Caudate nucleus (tissue), 63 donors: ENCODE measurements at places on chromosomes 7 and 10.

DNA sequence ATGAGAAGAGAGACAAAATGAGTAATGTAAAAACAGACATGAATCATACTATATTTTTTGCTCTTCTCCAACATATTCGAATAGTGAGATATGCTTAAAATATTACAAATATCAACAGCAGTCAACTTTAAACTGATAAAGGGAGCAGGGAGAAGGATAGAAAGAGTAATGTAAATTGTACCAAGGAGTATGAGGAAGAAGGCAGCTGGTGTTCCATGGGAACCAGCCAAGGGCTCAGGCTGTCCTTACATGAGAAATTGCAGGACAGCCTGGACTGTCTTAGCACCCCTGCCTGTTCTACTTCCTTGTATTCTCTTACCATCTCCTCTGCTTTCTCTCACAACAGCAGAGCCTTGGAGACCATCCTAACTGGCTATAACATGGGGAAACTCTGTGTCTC, 128.7 kb downstream of the TSPAN12 start:
- DNase-seq: no peak

GRCh38 chr7:5582532-5582935, 158.9 kb upstream of the TNRC18 start:
- DNase-seq: no peak

DNA sequence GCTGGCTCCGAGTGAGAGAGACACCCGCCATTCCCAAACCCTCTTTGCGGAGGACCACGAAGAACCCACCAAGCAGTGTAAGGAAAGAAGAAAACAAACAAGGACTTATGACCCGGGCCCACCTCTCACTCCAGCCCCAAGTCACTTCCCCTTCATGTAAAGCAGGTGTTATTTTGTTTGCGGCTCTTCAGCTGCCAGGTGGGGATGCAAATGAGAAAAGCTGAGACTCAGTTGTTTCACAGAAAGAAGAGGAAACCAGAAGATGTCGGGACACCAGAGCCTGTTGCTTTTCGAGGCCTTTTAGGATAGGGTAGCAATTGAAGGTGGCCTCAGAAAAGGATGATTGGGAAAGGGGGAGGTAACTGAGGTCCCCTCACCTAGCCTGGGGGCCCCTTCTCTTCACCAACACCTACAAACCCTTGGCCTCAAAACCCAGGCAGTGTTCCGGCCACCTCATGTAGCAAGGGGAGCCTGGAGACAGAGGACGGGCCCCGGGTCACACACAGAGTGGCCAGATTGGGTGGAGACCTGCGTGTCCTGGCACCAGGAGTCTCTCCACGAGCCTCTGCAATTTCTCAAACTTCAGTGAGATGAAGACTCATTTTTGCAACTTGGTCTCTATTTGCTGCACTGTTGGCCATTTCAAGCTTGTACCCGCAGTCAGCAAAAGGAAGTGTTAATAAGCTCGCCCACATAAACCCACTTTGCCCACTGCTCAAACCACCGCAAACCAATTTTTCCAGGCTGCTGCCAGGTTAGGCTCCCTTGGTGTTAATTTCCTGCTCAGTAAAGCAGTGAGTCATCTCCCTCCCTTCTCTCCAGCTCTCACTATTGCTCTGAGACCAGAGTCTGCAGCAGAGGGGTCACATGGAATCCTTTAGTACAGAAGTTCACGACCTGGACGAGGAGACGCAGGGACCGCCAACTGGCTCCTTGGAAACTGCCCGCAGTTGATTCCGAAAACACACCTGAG, 45.5 kb downstream of the AOC1 start:
- DNase-seq: peak; percentile 23

- DNase-seq: no peak
These were observed 158.0 kb downstream of the KCND2 start for GRCh38 chr7:120431016-120431415.

GRCh38 chr7:127976056-127976737, 55.0 kb downstream of the LRRC4 start:
- no peak for DNase-seq

GRCh38 chr7:4663239-4664018, 18.7 kb upstream of the FOXK1 start:
- DNase-seq: no peak

- DNase-seq: no peak
These were observed 230.5 kb downstream of the TCF7L2 start for GRCh38 chr10:113180401-113181154.

- no peak for DNase-seq
These were observed 69.8 kb downstream of the CTTNBP2 start for GRCh38 chr7:117803476-117803875.

GRCh38 chr10:31930023-31930751, 1.6 kb upstream of the ARHGAP12 start:
- no peak for DNase-seq

GRCh38 chr10:32793033-32793432, 165.0 kb downstream of the ITGB1 start:
- no peak for DNase-seq

GRCh38 chr10:10792681-10793080, 225.0 kb upstream of the CELF2 start:
- DNase-seq: no peak

DNA sequence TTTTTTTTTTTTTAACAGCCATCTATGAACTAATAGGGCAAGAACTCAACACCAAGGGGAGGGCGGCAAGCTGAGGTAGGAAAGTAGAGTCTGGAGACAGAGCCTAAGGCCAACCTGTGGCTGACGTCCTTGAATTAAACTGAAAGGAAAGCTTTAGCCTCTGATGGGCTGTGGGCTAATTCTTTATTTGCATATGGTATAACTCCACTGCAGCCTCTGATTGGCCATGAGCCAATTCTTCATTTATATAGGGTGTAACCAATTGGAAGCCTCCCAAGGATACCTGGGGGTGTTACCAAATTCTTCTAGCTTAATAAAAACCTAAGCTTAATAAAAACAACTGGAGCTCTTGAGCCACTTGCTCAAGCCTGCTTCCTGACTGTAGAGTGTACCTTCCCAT, 10.3 kb downstream of the TYW1 start:
- DNase-seq: no peak

- no peak for DNase-seq
These were observed 93.5 kb downstream of the TNS3 start for GRCh38 chr7:47488201-47488968.

- DNase-seq: no peak
These were observed 30.4 kb upstream of the RSU1 start for GRCh38 chr10:16847644-16848043.

DNA sequence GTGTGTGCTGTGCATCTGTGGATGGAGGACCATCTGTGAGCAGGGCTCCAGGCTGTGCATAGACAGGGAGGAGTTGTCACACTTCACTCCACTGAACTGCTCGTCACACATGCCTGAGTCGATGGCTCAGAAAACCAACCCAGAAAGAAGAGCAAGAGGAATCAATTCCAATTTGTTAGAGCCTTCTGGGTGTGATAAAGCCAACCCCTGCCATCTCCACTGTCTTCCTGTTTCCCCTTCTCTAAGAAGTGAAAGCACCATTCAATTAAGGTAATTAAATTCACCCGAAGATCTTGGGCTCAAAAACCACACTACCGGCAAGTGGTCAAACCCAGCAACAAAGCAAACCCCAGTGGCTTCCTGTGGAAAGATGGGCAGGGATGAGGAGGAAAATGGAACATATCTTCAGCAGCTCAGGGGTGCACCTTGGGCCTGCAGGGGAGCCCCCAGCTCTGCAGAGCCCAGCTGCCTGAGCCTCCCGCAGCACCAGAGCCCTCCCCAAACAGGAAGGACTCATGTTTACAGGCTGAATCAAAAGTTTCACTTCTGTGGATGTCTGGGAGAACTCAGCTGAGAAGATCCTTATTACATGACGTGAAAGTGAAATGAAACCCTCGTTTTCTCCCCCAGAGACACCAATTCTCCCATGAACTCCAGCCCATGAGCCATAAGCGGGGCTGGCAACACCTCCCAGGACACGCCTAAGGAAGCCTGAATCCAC, 10.9 kb downstream of the C10orf71 start:
- DNase-seq: no peak

- DNase-seq: no peak
These were observed 456 bp upstream of the ACHE start for GRCh38 chr7:100895956-100896731.

GRCh38 chr10:2980791-2981360, 86.5 kb upstream of the PFKP start:
- no peak for DNase-seq

- no peak for DNase-seq
These were observed 24.1 kb downstream of the GBX1 start for GRCh38 chr7:151143261-151144015.

- DNase-seq: no peak
These were observed 58.8 kb downstream of the STEAP1B start for GRCh38 chr7:22441157-22441556.

GRCh38 chr7:158805414-158805813, 23.9 kb downstream of the ESYT2 start:
- DNase-seq: no peak

DNA sequence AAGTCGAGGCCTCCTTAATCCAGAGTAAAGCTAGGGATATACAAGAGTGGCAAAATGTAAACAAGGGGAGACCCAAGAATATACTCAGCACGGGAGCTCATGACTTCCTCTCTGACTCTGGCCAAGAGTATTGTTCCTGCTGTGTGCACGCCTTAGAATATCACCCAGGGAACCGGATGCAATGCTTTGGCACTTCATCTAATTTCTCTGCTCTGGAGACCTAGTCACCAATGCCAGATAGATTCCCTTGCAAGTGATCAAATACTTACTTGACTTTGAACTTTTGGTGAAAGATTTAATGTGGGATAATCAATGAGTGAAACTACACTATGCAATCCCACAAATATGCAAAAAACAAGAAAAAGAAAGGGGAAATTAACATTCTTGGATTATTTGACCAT, 695.5 kb downstream of the INHBA start:
- DNase-seq: no peak

GRCh38 chr7:107593025-107593410, 13.0 kb downstream of the BCAP29 start:
- no peak for DNase-seq

DNA sequence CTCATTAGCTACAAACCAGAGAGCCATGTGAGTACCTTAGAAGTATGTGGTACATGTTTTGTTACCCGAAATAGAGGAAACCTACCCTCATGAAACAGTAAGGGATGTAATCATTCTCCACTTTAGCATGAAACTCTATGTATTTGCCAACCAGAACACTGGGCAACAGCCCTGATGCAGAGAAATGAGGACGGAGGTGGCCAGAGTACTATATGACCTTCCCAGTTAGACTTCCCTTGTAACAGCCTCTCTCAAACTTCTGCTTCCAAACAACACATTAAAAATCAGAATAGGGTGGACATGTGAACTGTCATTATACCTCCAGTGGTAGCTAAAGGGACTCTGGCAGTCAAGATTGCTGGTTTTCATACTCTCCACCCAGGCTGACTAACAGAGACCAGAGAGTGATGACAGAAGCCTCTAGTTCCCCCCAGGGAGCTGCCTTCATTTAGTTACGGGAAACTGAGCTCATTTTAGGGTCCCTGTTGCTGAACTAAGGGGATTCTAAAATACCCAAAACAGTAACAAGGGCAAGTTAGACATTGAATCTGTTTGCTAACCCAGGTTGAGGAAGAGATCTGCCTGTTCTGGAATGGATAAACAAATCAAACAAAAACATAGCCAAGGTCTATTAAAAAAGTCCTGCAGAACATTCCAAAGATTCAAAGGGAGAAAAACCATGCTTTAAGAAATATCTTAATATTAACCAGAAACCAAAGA, 83.1 kb downstream of the VPS41 start:
- DNase-seq: no peak

GRCh38 chr7:53022893-53023292, 12.5 kb upstream of the POM121L12 start:
- DNase-seq: no peak

- no peak for DNase-seq
These were observed 17.2 kb upstream of the MNX1 start for GRCh38 chr7:157027568-157028198.

DNA sequence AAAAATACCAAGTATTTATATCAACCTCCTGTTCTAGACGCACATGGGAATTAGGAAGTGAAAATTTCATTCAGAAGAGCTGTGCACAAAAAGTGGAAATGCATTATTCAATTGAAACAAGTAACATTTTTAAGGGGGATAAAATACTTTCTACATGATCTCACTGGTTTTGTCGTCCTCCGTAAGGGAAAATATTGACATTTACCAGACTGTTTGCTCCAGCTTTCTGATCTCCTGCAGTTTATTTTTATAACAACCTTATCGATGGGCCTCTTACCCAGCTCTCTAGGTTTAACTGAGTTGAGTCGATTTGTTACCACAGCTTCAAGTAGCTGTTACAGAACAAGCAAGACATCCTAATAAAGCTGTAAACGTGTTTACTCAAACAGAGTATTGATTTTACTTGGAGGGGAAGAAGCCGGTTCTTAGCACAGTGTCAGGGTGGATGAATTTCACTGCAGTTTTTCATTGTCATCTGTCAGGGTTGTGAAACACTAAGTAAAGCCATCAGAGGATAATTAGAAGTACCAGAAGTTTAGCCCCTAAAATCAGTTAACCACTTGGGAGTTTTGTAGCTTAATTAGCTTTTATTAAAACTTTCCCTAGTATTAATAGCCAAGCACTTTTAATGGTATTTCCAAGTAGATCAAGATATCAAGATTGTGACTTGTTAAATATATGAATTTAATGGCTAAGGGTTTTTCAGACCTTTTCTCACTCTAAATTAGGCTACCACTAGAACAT, 142.6 kb upstream of the KAT6B start:
- DNase-seq: no peak

GRCh38 chr7:92973293-92973731, 136.9 kb upstream of the CDK6 start:
- no peak for DNase-seq

- DNase-seq: no peak
These were observed 36.6 kb upstream of the CALD1 start for GRCh38 chr7:134742688-134743350.

DNA sequence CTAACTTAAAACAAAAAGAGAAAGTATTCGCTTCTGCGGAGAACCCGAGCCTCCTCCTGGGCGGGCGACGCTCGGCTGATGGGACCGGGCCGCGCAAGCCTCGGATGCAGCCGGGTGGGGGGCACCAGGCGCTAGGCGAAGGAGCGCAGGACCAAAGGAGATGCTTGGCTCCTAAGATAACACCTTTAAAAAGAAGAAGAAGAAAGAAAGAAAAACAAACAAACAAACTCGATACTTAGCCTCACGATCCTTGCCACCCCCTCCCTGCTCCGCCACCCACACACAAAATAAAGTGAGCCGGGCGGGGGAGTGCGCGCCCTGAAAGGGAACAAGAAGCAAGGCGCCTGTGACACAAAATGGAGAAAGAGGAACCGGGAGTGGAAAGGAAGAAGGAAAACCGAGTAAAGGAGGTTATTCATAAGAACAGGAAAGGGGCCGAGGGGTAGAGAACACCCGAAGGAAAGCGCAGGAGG, 34.0 kb upstream of the EBLN1 start:
- peak; percentile 42 for DNase-seq

GRCh38 chr10:54470324-54470631, 330.8 kb downstream of the PCDH15 start:
- DNase-seq: no peak

- no peak for DNase-seq
These were observed 20.4 kb upstream of the HIPK2 start for GRCh38 chr7:139798221-139798620.
